NCI-H2081 (cell line): ENCODE measurements at places on chromosomes 1 and 21.

- no peak for DNase-seq
These were observed 527 bp downstream of the MACO1 start for GRCh38 chr1:25430967-25431881.

DNA sequence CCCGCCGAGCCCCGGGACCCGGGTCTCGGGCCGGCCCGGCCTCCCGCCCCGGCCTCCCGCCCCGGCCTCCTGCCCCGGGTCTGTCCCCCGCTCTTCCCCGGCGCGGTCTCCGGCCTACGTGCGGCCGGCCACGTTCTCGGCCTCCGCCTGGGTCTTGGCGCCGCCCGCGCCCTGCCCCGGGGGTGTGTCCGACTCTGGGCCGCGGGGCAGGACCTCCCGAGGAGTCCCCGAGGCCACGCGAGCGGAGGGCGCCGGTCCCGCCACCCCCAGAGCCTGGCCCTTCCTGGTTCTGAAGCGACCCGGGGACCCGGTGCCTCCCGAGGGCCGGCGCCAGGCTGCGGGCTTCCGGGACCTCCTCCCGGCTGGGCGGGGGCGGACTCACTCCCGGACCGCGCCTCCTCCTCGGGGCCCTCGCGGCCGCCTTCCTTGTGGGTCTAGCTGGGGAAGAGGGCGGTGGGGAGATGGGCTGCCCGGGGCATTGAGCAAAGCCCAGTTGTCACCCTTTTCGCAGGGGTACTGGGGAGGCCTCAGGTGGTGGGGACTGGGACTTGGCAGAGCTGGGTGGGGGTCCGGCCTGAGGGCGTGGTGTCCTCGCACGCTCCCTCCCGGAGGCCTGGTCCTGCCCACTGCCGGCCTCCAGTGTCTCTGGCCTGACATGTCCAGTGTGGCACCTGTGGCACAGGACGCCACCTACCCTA, 558 bp downstream of the PFKL start:
- peak; percentile 14 for DNase-seq

- peak; percentile 2 for DNase-seq
These were observed 64.3 kb downstream of the FYB2 start for GRCh38 chr1:56754708-56755479.

DNA sequence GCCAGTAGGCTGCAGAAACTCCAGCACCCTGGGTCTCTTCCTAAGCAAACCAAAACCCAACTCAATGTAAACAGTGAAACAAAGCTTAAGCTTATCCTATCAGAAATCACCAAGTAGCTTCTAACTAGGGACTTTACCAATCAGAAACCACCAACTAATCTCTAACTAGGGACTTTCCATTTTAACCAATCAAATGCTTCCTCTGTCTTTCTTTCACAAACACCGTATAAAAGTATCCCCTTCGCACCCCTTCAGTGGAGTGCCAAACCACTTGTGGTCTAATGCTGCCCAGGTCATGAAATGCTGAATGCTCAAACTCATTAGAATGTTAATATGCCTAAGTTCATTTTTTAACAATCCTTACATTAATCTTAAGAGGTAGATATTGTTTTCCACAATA, 250.5 kb upstream of the DUSP10 start:
- DNase-seq: no peak

DNA sequence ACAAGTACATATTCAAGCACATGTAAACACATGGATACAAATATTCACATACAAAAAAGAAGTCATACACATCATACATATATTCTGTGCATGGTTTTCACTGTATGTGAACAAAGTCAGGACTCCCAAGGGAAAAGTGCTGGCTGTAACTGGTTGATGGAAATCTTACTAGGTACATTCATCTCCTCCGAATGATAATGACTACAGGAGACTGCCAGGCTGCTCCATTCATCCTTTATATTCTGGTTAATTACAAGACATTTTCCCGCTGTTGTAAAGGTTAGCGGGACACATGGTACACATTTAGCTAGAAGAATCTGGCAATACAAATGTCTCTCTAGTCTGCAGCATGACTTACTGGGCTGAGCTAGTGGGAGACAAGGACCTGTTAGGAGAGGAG, 26.2 kb upstream of the HMGB4 start:
- DNase-seq: no peak

DNA sequence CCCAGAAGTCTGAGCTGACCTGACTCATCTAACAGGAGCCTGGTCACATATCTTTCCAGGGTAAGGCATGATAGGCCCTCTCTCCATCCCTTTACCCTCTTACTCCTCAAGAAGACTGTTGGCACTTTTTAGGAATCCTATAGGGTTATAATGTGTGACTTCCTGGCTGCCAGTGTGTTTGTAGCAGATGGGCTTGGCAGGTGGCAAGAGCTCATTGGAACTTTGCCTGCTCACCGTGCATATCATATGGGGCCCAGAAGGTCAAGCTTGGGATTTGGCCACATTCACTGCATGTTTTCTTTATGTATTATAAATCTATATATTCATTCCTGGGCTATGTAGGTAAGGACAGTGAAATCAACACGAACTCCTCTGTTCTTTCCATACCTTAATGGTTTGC, 5.2 kb downstream of the KAZN start:
- no peak for DNase-seq

GRCh38 chr1:179958359-179958758, 3.7 kb downstream of the CEP350 start:
- DNase-seq: no peak

DNA sequence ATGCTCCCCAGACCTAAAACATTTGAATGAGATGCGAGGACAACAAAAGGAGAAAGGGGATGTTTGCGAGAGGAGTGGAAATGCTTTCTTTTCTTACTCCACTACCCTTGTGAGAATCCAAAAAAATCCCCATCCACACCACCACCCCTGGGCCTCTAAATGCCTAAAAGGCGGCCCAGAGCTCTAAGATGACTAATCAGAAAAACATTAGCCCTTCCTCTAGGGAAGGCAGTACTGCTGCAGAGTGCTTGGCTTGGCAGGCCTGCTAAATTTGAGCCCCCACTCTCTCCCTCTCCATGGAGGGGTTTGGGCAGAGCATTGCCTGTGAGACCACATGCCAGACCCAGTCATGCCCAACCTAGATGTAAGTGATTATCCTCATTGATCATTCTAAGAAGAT, 347.9 kb downstream of the USH2A start:
- DNase-seq: no peak

DNA sequence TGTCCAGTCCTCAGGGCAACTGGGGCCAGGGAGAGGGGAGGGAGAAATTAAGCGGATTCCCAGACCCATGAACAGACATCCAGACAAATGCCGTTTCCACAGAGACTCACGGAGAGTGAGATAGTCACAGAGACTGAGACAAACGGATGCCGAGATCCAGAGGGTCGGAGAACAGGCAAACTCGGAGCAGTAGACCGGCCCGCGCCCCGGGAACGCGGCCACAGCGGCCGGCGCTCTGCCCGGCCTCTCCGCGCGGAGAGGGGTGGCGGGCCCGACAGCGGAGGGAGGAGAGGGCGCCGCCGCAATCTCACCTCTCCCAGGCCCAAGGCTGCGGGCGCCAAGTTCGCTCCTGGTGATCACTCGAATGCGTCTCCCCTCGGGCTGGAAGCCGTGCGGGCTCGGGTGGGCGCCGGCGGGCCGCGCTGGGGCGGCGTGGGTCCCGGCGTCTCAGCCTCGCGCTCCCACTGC, 831 bp upstream of the FOXD2 start:
- DNase-seq: no peak

DNA sequence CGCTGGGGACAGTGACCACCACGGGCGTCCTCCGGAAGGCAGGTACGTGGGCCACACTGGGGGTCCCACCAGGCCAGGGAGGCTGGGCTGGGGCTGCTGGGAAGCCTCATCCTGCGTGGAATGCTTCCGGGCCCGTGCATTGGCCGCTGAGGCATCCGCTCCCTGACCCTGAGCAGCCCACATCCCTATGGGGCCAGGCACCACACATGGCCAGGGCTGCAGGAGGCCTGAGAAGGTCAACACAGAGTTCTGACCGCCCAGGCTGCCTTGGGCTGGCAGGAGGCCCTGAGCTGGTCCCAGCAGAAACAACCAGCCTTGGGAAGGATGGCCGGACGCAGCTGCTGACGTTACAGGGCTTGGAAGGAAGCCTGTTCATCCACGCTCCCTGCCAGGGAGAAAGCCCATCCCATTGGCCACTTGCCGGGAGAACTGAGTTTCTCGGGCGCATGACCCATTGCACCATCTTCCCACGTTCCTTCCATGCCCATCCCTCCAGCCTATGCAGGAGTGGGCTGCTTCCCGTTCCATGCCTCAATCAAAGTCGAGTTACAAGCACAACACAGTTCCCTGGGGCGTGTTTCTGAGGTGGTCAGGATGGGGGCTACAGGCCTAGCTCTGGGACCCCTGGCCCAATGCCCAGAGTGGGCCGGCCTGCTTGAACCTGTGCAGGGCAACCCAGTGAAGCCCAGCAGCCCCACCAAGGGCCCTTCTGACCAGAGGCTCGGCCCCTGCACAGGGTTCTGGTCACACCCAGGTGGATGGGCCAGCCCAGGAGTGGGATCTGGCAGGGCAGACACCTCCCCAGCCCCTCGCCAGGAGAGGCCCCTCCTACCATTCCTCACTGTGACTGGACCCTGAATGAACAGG, 31.7 kb downstream of the TRIM11 start:
- DNase-seq: no peak

DNA sequence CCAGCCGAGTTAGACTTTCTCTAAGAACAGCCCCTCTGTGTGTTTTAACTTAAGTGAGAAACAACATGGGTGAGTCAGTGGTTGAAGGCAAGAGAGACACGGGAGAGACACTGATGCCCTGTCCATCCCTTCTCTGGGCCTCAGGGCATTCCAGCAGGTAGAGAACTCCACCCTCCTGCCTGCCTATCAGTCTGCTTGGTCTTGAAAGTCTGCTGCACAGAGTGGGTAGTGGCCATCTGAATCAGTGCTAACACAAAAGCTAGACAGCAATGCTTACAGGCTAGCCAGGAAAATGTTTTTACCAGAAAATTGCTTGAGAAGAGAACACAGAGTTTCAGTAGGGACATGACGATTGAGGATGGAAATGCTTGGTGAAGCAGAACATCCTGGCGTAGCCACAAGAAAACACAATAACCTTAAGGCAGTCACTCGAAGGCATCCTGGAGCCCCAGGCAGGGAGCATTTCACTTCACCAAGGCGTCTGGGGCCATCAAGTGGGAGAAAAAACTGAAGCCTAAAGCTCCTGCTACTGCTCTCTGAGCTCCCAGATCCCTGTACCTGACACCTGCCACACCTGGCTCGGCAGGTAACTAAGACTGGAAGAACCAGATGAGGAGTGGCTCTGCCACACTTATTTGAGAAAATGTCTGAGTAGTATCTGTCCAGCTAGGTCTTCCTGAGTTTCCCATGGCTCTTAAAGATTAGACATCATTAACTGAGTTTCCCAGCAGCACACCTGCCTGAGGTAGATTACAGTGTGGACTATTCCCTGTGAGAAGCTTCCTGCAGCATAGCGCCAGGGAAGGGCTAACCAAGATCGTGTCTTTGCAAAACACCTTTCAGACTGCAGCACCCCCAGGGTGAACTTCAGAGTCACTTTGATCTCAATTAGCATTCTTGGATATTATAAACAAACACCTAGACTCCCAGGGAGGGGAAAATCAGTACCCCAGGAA, 18.1 kb upstream of the LBR start:
- no peak for DNase-seq

DNA sequence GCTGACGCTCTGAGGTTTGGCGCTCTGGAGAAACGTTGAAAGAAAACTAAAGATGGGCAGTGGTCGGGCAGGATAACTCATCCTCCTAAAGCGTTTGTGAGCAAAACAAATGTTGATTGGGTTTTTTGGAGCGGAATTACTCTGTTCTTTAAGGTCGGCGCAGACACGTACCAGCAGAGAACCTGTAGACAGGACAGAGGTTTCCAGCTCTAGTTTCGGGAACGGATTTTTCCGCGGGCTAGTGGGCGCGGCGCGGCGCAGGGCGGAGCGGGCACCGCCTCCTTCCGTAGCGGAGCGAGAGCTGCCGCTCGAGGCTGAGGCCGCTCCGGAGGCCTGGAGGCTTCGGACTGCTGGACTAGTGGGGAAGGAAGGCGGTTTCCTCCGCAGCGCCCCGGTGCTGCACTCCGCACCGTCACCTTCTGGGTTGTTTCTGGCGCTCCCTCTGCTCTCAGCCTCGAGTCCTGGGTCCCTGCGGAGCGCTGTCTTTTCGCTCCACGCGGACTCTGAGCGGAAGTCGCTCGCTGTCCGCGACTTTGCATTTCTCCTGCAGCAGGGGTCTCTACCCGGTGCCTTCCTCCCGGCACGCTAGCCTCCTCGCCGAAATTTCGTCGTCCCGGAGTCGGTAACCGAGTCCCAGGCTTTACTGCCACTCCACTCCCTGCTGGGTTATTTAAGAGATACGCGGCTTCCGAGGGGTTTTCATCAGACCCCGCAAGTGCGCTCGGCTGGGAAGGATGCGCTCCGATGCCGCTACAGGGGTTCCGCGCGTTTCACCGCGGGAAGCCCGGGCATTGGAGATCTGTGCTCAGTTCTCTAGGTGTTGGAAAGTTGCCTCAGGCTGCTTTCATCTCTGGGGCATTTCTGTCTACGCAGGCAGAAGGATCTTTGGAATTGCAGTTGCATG, 7.0 kb downstream of the FOXD2 start:
- no peak for DNase-seq

DNA sequence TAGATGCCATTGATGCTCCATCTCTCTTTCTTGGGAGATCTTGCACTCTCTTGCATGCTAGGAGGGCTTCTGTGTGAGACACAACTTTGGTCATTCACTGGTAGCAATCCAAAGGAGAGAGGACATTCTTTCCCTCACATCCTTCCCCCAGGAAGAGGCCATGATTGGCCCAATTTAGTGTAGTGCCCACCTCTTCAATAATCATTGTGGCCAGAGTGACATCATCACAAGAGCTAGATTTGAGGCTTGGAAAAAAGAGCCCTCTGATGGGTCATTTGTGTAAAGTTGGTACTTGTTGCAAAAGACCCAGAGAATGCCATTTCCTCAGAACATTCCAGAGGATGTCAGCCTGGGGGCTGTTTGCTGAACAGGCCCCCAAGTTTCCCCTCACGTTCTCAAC, 30.2 kb downstream of the S100A6 start:
- DNase-seq: no peak

DNA sequence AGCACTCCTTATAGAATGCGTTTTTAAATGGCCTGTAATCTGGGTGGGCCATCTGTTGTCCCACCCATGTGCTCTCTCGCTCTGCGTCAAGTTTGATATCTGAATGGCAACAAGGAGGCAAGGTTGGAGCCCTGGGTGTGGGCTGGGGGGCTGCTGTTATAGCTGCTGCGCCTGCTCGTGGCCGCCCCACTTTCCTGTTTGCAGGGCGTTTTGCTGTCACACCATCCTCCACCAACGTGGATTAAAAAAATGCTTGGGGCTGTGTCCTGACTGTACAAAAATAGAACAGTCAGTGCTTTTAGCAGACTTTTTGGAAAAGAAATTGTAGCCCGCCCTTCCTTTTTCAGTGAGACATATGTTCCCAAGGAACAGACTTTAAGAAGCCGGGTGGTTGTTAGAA, 25.4 kb downstream of the UMODL1 start:
- no peak for DNase-seq

DNA sequence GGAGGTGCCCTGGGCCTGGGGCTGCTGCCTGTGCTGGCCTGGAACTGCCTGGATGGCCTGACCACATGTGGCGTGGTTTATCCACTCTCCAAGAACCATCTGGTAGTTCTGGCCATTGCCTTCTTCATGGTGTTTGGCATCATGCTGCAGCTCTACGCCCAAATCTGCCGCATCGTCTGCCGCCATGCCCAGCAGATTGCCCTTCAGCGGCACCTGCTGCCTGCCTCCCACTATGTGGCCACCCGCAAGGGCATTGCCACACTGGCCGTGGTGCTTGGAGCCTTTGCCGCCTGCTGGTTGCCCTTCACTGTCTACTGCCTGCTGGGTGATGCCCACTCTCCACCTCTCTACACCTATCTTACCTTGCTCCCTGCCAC, 1.8 kb downstream of the GPR3 start:
- DNase-seq: no peak
